Omental fat pad (tissue), 4 donors: ENCODE measurements at places on chromosomes 3 and 15. TPM values are rescaled to one million over a fixed set of nuclear protein-coding genes. Genes with fewer than 3 reads are reported as not detected.

DNA sequence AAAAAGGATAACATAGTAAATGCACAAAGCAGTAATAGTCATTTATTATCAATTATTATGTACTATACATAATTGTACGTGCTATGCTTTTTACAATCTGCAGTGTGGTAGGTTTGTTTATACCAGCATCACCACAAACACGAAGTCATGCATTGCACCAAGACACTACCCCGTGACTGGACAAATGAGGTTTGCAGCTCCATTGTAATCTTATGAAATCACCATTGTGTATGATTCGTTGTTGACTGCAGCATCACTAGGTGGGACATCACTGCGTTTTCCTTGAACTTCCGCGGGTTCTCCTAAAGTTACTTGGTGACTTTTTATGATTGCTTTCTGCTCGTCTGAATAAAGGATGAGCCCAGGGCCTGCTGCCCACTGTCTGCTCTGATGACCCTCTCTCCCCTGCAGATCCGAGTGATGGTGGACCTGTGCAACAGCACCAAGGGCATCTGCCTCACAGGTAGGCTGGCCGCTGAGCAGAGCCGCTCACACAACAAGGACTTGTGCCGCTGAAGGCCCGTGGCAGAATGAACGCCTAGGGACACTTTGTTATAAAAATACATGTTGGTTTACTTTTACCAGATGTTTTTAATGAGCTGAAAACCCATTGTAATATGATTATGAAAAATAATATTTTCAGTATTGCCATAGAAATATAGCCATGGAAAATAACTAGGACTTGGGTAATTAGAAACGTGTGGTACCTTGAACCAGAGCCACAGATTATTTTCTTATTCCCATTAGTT lies 35.8 kb downstream of the GLDN start:
- no peak for DNase-seq

GRCh38 chr3:141412087-141412935 lies 44.0 kb downstream of the ZBTB38 start:
- no peak for DNase-seq

DNA sequence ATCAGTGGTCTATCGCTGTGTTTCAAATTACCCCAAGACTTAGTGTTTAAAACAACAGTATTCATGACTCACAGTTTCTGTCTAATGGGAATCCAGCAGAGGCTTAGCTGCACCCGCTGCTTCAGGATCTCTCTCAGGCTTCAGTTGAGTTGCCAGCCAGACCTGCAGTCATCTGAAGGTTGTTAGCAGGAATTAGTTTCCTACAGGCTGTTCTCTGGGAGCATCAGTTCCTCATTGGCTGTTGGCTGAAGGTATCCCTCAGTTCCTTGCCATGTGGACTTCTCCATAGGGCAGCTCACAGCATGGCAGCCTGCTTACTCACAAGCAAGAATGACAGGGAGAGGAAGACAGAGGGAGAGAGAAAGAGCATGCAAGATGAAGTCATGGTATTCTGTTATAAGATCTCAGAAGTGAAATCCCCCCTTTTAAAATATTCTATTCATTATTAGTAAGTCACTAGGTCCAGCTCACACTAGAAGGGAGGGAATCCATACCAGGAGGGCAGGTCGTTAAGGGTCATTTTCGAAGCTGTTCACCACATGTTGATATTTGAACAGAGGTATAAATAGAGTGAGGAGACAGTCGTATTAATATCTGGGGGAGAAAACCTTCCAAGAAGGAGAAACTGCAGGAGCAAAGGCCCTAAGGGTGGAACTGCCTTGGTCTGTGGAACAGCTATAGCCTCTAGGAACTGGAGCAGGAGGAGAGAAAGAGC lies 473.9 kb upstream of the PPP2R3A start:
- no peak for DNase-seq

ATP13A5 gene
- total RNA-seq = not detected

DNA sequence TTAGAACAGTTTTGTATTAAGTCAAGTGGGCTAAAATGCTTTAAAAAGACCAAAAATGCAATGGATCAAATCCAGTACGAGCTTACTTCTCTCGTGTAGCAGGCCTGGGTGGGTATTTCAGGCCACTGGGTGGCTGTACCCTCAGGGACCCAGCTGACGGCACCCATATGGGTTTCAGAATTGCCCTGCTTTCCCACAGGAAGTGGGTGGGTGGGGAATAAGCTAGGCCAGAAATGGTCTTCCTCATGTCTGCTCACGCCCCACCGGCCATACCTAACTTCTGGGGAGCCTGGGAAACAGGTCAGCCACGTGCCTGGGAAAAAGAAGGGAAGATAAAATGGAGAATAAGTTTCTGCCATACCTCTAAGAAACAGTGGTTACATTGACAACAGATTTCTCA lies 20.3 kb downstream of the GPR160 start:
- DNase-seq = no peak

DNA sequence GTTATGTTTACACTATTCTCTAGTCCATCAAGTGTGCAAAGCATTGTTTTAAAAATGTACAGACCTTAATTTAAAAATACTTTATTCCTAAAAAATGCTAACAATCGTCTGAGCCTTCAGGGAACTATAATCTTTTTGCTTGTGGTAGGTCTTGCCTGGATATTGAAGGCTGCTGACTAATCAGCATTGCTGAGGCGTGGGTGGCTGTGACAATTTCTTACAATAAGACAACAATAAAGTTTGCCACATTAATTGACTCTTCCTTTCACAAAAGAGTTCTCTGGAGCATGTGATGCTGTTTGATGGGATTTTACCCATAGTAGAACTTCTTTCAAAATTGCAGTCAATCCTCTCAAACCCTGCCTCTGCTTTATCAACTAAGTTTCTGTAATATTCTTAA lies 384.0 kb upstream of the TGFBR2 start:
- DNase-seq = no peak

PLEKHO2 gene
- total RNA-seq = 53.0 TPM

C3orf85 gene
- total RNA-seq = not detected
